Activated CD8-positive, alpha-beta memory T cell treated with anti-CD3 and anti-CD28 coated beads for 48 hours (primary cell): ENCODE measurements at places on chromosomes 1 and 21.

DNA sequence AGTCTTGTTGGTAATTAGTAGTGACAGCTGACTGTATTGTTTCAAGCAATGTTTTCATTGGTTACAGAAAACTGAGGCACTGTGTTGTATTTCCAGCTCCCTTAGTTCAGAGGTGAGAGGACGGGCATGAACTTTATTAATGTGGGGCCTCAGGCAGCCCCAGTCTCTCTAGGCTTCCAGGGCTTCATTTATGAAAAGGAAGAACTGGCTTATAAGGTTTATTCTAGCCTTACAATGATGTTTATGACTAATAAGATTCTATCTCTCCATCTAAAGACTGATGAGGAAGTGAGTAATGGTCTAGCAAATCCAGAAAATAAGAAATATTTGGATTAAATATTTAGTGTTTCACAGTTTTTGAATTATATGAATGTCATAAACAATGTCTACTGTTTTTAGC lies 41.5 kb downstream of the CBS start:
- no peak for DNase-seq

GRCh38 chr1:41673806-41674205 lies 189.3 kb upstream of the EDN2 start:
- no peak for DNase-seq

- no peak for DNase-seq
Measured at GRCh38 chr1:62917805-62918204, 133.9 kb downstream of the ATG4C start.

DNA sequence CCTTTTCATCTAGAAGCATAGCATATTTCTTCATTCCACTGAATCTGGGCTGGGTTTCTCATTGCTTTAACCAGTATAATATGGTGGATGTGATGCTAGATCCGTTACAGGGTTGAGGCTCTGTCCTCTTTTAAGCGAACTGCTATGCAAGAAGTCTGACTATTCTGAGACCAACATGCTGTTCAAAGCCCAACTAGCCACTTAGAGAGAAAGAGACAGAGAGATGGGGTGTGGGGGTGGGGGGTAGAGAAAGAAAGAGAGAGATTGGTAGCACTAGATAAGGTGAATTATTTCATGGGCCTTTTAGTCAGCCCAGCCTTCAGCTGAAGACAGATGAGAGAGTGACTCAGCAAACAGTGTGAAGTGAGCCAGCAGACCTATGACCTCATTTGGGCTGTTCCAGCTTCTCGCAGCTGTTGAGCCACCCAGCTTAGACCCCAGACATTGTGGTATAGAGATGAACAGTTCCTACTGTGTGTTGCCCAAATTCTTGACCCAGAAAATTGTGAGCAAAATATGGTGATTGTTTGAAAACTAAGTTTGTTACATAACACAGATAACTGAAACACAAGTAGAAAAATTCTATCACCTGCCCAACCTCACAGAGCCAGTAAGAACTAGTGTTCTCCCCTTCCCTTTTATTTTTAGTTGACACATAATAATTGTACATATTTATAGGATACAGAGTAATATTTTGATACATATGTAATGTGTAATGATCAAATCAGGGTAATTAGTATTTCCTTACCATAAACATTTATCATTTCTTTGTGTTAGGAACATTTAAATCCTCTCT lies 40.7 kb upstream of the PRKACB start:
- no peak for DNase-seq

DNA sequence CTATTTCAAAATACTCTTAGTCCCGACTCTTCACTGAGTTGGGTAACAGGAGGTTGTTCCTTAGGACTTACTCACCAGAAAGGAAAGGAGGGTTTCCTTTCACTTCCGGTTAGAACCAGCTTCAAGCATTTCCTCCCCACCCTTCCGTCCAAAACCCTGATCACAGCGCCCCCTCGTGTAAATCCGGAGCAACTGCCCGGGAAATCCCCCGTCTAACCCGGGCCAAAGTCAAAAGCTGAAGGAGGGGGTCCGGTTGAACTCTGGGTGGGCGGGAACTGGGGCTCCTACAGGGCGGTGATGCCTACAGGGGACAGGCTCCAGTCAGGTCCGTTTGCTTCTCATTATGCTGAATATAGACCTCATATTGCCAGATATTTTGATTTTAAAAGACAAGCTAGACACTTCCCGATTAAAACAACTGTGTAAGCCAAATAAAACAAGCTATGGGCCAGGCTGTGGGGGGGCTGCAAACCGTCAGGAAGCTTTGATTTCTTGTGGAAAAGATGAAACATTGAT lies 15.0 kb upstream of the MTARC2 start:
- DNase-seq = peak; percentile 72

DNA sequence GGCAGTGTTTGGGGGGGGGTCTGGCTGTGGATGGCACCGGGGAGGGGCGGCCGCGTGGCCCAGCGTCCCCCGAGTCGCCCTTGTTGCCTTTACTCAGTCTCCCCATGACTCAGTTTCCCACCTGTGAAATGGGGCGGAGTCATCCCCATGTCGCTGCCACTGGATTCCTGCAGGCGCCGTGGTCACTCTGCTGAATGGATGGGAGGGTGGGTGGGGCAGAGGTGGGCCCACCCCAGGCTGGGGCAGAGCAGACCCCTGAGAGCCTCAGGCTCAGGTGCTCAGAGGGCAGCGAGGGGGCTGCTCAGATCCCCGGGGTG lies 2.0 kb downstream of the COL6A1 start:
- DNase-seq = no peak

DNA sequence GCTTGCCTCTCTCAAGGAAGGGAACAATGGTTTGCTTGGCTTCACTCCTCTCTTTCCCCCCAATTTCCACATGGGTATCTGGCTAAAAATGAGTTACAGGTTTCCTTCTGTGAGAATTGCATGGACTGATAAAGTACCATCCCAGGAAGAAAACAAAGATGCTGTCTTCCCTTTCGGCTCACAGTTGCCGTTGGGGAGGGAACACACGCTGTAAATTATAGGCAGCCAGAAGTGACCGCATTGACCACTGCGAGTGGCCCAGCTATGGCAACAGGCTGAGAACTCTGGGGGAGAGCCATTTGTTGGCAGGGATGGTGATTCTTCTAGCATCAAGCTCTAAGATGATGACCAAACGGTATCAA lies 2.9 kb downstream of the RUNX1 start:
- DNase-seq = no peak

DNA sequence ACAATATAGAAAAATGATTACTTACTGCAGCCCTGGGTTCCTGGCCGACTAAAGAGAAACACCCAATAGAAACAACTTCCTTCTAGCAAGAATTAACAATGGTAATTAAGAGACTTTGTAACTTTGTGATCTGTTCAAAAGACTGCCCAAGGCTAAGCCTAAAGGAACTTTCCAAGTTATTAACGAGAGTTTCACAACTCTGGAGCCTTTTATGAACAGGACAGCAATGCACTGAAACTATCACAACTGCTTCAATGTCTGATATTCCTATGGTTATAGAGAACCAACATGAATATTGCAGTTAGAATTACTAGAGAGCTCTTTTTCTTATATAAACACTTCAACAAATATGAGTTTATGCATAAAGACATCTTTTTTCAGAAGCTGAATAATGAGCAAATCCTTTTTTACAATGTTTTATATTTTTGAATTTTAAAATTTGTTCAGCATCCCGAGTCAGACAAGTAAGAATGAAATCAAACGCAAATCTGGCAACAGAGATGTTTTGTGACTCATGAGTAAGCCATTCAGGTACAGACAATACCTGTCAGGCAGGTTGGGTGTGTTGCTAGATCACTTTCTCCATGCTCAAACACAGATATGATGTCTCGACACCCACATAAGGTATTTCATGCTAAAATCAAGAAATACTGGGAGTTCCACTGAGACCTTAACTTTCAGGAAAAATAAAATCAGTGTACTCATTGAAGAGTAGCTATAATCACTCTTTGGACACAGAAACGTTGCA lies 22.2 kb upstream of the KCNJ15 start:
- no peak for DNase-seq

GRCh38 chr1:10459184-10459583 lies 9.4 kb downstream of the CORT start:
- DNase-seq = no peak

DNA sequence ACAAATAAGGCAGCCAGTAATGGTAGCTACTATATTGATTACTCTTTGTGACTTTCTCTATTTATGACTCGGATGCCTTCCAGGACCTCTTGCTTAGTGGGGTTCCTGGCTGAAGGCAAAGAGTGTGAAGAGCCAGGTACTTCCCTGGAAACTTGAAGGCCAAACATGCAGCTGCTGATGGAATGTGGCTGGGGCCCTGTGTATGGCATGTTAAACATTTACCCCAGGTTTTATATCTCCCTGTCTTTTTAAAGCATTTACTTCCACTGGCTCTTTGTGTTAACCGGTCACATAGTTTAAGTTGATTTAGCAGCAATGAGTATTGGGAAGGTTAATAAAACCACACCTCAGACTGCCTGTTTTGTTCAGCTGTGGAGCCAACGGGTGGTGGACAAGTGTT lies 45.7 kb upstream of the PAXBP1 start:
- no peak for DNase-seq

DNA sequence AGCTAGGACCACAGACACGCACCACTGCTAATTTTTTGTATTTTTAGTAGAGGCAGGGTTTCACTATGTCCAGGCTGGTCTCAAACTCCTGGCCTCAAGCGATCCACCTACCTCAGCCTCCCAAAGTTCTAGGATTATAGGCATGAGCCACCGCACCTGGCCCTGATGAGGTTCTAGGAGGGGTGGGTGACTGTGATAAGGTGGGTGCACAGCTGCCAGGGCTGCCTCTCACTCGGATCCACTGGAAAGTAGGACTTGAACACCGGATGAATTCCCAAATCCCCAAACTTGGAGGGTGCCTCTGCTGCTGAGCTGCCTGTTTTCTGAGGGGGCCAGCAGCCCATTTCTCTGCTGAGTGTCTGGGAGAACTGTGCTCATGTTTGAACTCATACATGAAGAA lies 68.2 kb upstream of the PARP1 start:
- DNase-seq = no peak

GRCh38 chr1:53400761-53401674 lies 58.2 kb upstream of the DMRTB1 start:
- no peak for DNase-seq

DNA sequence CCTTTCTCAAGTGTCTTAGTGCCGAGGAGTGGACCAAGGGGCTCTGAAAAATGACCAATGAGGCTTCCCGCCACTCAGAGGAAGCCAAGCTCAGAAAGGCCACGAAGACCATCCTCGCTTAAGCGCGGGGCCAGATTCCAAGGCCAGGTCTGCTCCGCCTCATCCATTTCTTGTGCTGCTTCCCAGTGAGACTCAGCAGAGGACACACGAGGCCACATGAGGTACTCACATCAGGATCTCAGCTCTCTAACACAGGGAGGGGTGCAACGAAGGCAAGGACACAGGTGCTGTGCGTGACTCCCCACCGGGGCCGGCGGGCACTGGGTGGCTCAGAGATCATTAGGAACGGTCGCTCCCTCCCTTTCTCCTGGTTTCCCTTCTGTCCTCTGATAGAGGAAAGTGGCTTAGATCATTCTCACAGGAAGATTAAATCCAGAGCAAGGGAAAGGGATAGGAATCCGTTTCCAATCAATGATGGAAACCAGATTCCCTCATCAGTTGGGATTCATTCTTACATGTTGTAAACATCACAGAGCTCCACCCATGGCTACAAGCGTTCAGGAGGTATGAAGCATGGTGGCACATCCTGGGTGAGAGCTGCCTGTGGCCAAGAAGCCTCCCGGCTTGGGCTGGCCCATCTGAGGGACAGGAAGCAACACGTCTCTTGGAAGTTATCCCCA lies 46.7 kb downstream of the CAPZB start:
- DNase-seq = no peak

DNA sequence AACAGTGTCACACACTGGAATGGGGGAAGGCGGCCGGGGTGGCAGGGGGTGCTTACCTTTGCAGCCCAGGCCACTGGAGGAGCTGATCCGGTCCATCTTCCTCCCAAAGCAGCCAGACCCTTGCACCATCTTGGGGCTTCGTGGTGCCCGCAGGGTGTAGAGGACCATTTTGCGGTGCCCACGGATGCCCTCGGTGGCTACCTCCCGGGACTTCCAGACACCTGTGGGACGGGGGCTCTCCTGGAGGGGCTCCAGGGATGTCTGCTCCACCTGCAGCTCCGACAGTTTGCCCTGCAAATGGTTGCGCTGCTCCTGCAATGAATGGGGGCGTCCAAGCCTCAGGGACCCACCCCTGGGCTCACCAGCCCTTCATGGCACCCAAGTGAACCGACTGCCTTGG lies 587 bp downstream of the NPPB start:
- DNase-seq = no peak

DNA sequence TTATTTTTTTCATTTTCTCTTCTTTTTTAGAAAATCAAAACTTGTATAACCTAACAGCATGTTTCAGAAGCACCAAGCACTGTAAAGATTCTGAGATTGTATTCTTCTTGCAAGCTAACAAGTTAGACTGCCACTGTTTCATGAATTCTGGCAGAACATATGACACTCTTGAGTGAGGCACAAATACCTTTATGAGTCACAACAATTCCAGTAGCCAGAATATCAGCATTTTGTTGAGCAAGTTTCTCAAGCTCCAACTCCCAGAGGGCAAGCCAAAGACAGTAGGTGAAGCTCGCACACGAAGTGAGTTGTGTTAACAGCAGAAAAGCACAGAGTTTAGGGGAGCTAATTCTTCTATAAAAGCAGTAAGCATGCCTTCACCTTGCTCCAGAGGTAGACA lies 268.8 kb upstream of the NCAM2 start:
- no peak for DNase-seq

DNA sequence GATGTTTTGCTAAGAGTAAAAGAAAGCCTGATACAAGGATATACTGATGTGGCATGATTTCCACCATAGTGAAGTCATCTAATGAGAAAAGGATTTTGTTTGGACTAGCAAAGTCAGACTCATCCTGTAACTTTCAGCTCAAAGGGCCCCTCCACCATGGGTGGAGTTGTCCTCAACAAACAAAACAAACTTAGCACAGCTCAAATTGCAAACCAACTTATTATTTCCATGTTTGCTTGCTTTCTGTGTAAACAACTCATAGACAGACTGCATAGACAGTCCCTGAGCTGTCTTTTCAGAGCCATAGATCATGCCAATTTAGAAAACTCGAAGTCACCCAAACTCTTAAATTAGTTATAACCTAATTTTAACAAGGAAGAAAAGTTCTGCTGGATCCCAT lies 69.4 kb upstream of the VAV3 start:
- DNase-seq = no peak

- DNase-seq = no peak
Measured at GRCh38 chr21:45277101-45278045, 10.3 kb downstream of the POFUT2 start.
